Activated naive CD8-positive, alpha-beta T cell treated with anti-CD3 and anti-CD28 coated beads, Interleukin-2, amount 10 ng/mL, durations not matched to agents 7 days and 5 days (primary cell): ENCODE measurements at places on chromosomes 2 and 18.

- no peaks in the 10 kb centered on the region for H3K36me3 ChIP-seq
- H3K27me3 ChIP-seq, result peaks cover under 1% of the 10 kb centered on the region
- H3K4me3 ChIP-seq, result no peak overlapping the region
- peak overlapping the region; percentile 65 for H3K27ac ChIP-seq
- H3K4me1 ChIP-seq, result peaks cover 21% of the 10 kb centered on the region
Measured at GRCh38 chr2:172215172-172215935, 112.7 kb upstream of the DLX2 start.

GRCh38 chr2:195486987-195487644 is 169.9 kb upstream of the SLC39A10 start:
- H3K4me3 ChIP-seq, result peak overlapping the region; percentile 59
- no peak for DNase-seq
- peak overlapping the region; percentile 74 for H3K27ac ChIP-seq
- no peaks in the 10 kb centered on the region for H3K27me3 ChIP-seq
- H3K4me1 ChIP-seq, result peaks cover 34% of the 10 kb centered on the region

DNA sequence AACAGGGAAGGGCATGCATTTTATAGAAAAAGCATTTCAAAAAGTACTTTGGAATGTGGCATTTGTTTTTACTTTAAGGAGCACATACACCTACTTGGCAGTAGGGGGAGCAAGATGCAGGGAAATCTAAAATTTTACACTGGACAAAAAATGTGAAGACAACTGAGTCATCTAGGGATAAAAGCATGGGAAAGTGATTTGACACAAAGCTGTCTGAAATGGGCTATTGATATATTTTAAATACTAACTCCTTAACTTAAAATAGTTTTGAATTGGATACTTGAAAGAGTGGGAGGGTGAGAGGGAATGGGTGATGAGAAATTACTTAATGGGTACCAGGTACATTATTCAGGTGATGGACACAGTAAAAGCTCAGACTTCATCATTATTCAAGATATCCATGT is 15.8 kb downstream of the TMEM200C start:
- no peaks in the 10 kb centered on the region for H3K27me3 ChIP-seq
- no peak overlapping the region for H3K27ac ChIP-seq
- H3K4me3 ChIP-seq, result no peak overlapping the region
- H3K36me3 ChIP-seq, result no peaks in the 10 kb centered on the region
- DNase-seq, result no peak

- H3K4me1 ChIP-seq, result no peaks in the 10 kb centered on the region
- H3K27me3 ChIP-seq, result peaks cover 11% of the 10 kb centered on the region
- H3K36me3 ChIP-seq, result no peaks in the 10 kb centered on the region
- no peak for DNase-seq
- H3K4me3 ChIP-seq, result no peak overlapping the region
- no peak overlapping the region for H3K27ac ChIP-seq
Measured at GRCh38 chr18:50456285-50456684, 81.4 kb downstream of the SKA1 start.

GRCh38 chr2:179619947-179620467 is 241.4 kb downstream of the ZNF385B start:
- DNase-seq, result no peak
- no peaks in the 10 kb centered on the region for H3K27me3 ChIP-seq
- no peaks in the 10 kb centered on the region for H3K36me3 ChIP-seq
- no peaks in the 10 kb centered on the region for H3K4me1 ChIP-seq
- no peak overlapping the region for H3K4me3 ChIP-seq

- H3K36me3 ChIP-seq, result no peaks in the 10 kb centered on the region
- no peak overlapping the region for H3K4me3 ChIP-seq
- no peak overlapping the region for H3K27ac ChIP-seq
- no peaks in the 10 kb centered on the region for H3K27me3 ChIP-seq
Measured at GRCh38 chr18:79447703-79448367, 52.1 kb downstream of the NFATC1 start.

- H3K4me1 ChIP-seq, result no peaks in the 10 kb centered on the region
- H3K4me3 ChIP-seq, result no peak overlapping the region
- no peak overlapping the region for H3K27ac ChIP-seq
- no peak for DNase-seq
- no peaks in the 10 kb centered on the region for H3K36me3 ChIP-seq
Measured at GRCh38 chr2:133756833-133757232, 188.6 kb upstream of the NCKAP5 start.
